ENCODE measurements at places on chromosomes 7 and 10. TPM values are rescaled to one million over a fixed set of nuclear protein-coding genes. Genes with fewer than 3 reads are reported as not detected.

TEX47 gene
- total RNA-seq = not detected

- no peak for ATAC-seq
These were observed 210.3 kb downstream of the CAMK1D start for GRCh38 chr10:12559578-12560178.

DNA sequence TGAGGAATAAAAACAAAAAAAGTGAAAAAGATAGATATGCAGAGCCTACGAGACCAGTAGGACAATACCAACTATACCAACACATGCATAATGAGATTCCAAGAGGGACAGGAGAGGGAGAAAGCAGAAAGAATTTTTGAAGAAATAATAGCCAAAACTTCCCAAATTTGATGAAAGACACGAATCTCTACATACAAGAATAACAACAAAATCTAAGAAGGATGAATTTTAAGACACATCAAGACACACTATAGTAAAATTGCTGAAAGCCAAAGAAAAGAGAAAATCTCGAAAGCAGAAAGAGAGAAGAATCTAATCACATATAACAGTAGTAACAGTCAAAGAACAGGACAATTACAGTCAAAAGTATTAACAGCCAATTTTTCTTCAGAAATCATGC, 7.5 kb upstream of the MAT1A start:
- ATAC-seq = no peak

FAM25G gene
- not detected for total RNA-seq

SUFU gene
- total RNA-seq = 3.0 TPM

DNA sequence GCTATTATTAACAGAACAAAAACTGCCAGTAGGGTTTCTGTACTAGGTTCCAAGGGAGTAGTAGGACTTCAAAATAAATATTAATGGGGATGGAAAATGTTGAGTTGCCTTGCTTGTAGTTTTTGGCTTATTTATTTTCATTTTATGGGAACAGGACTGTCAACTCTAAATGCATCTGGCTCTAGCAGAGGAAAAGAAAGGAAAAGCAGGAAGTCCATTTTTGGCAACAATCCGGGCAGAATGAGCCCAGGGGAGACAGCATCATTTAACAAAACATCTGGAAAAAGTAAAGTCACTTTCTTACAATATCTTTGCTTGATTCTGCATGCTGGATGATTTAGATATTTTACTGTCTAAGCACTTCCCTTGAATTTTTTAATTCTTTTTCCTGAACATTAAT, 69.4 kb downstream of the NOC3L start:
- ATAC-seq = no peak
